ENCODE measurements at places on chromosomes 5 and 9.

DNA sequence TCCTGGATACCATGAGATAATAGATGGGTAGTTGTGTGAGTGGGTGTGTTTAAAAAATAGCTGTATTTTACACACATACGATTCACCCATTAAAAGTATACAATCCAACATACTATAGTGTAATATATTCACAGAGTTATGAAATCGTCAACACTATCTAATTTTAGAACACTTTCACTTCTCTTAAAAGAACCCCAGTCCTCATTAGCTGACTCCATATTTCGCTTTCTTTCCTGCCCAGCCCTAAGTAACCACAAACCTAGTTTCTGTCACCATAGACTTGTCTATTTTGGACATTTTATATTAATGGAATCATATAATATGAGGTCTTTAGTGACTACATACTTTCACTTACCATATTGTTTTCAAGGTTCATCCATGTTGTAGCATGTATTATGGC lies 63.8 kb upstream of the S1PR3 start:
- DNase-seq: no peak

DNA sequence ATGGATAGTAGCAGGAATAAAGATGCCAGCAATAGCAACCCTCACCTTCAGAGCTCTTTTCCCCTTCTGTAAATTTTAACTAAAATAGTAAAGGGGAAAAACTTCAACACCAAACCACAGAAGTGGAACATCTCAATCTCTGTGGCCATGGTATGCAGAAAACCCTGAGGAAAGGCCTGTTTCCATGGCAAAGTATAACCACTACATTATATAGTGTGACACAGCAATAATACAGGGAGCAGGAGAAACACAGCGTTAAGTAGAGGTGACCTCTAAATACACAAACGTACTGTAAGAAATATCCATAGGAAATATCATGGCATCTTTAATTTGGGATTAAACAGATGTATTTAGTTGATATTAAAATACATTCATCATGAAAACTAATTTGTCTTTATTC lies 106.4 kb downstream of the SLC24A2 start:
- no peak for DNase-seq

DNA sequence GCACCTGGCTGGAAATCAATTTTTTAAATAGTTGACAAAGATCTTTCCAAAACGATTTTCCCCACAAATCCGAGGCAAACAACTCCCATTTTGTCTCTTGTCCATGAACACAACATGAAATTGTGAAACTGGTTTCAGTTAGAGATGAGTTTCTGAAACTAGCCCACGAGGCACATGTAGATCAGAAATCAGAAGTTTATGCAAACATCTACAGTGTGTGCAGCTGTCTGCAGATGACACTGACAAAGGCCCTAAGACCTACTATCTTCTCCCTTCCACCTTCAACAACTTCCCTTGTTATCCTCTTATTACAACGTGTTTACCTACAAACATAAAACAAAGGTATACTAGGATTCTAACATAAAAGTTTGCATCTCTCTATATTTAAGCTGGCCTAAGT lies 183.3 kb downstream of the DIRAS2 start:
- no peak for DNase-seq

DNA sequence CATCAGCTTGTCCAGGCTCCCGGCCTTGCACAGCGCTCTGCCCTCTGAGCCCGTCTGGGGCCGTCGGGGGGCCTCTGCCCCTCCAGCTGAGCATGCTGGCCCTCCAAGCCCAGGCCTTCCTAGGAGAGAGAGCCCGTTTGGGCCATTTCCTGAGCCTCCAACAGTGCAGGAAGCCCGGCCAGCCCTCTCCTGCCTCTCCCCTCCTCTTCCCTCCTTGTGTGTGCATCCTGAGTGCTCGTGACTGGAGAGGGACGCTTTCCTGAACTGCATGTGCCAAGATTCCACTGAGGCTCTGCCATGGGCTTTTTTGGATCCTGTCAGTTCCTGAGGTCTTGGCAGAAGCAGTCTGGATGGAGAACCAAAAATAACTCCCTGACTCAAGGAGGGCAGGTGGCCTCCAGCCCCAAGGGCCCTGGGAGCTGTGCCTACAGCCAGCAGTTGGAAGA lies 15.6 kb downstream of the OLFM1 start:
- DNase-seq: no peak

DNA sequence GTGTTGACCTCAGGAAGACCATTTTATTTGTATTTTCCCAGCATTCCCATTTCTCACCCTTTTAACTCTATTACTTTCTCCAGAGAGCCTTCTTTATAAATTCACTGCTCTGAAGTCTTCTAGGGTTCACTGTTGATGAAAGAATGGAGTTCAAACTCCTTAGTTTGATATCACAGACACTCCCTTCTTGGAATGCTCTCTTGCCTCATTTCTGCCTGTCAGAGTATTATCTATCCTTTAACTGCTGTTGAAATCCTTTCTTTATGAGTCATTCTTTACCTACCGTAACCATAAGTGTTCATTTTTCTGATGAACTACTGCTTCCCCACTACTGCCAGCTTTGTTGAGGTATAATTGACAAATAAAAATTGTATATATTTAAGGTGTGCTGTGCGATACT lies 4.3 kb downstream of the RIC1 start:
- peak; percentile 38 for DNase-seq

GRCh38 chr9:135815413-135815812 lies 91.9 kb downstream of the CAMSAP1 start:
- no peak for DNase-seq

DNA sequence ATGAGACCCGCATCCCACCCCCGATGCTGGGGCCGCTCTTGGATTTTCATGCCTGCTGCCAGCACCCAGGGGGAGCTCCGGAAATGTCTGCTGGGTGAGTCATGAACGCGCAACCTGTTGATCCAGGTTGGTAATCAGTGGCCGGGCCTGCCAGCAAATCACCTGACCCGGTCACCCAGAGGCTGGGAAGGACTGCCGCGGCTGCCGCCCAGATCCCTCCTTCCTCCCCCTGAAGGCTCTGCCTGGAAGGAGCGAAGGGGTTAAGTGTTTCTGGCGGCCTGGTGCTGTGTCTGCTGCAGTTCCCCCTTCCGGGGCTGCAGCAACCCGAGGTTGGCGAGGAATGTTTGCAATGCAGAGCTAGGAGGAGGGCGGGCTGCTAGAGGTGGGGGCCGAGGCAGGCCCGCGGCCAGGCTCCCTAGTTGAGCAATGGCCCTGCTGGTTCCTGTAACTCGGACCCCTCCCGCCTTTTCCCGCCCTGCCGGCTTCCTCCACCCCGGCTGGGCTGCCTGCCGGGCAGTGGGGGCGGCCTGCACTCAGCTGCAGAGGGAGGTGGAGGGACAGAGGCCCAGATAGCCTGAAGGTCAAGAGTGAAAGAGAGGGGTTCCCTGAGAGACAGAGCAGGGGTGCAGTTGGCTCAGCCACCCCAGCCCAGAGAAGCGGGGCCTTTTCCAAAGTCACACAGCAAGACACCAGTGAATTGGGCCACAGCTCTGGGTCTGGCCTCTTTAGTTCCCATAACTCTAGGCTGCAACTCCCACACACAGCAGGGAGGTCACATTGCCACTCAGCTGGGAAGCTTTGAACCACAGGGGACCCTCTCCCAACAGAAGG lies 156.3 kb upstream of the IER5L start:
- DNase-seq: peak; percentile 95

DNA sequence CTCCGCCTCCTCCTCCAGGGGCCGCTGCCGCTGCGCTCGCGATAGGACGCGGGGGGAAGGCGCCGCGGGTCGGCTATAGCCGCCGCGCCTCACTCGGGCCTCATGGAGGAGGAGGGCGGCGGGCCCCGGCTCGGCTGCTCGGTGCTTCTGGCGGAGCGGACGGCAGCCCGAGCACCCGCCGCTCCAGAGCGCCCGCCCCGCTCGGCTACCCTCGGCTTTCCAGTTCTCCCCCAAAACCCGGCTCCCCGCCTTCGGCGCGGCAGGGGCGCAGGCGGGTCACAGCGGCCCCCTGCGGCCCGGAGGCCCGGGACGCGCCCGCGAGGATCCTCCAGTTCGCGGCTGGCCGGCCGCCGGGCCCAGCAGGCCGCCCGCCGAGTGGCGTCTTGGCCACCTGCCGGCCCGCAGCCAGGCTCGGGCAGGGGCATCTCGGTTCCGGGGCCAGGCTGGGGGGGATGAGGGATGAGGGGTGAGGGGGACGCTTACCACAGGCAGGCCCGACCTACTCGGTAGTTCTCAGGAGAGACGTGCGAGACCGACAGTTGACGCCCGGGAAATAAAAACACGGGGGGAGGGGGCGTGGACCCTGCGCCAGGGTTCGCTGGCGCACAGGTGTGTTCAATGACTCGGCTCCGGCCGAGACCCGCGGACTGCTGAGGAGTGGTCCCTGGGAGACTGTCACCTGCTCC lies at the start of gene PAIP1:
TSS of gene PAIP1 (minus strand) at position 221 of the 686 bp plus-strand sequence. CDS start 231 bp downstream, outside the sequence.
- peak; percentile 89 for DNase-seq

GRCh38 chr5:54795777-54796176 lies 189.6 kb downstream of the ESM1 start:
- DNase-seq: no peak

Data from fibroblast of skin of back (primary cell).